ENCODE measurements at places on chromosomes 3 and 15. TPM values are rescaled to one million over a fixed set of nuclear protein-coding genes. Genes with fewer than 3 reads are reported as not detected.

GOLGA8T gene
- total RNA-seq: not detected

BRK1 gene
- total RNA-seq: 34.2 TPM

FETUB gene
- not detected for total RNA-seq

EPHB3 gene
- total RNA-seq: 4.7 TPM

CD80 gene
- not detected for total RNA-seq

TMEM207 gene
- total RNA-seq: not detected

BLOC1S6 gene
- 105 TPM for total RNA-seq

KLF15 gene
- 3.2 TPM for total RNA-seq

MYL3 gene
- not detected for total RNA-seq

NOX5 gene
- 0.27 TPM for total RNA-seq

SPESP1 gene
- total RNA-seq: 0.98 TPM

ATP13A4 gene
- total RNA-seq: not detected

MESP2 gene
- 2.9 TPM for total RNA-seq

CCDC12 gene
- 21.6 TPM for total RNA-seq

SLC28A1 gene
- not detected for total RNA-seq

SLC27A2 gene
- not detected for total RNA-seq

CATSPER2 gene
- 2.4 TPM for total RNA-seq

CEMIP gene
- total RNA-seq: 249 TPM

EXD1 gene
- not detected for total RNA-seq

GCHFR gene
- total RNA-seq: 0.82 TPM

SLC28A2 gene
- total RNA-seq: not detected

IQCF5 gene
- not detected for total RNA-seq

TIMP4 gene
- total RNA-seq: 12.3 TPM

GOLGA6L2 gene
- not detected for total RNA-seq

SLC22A13 gene
- 0.45 TPM for total RNA-seq

CP gene
- not detected for total RNA-seq

GOLGA8Q gene
- 1.1 TPM for total RNA-seq

SPTBN5 gene
- total RNA-seq: 0.57 TPM

CAMK2N2 gene
- 0.09 TPM for total RNA-seq

SSUH2 gene
- not detected for total RNA-seq

GPR62 gene
- total RNA-seq: not detected

ZWILCH gene
- 7.8 TPM for total RNA-seq

GPR87 gene
- total RNA-seq: 0.18 TPM
